ENCODE measurements at places on chromosomes 1 and 21.

- DNase-seq, result no peak
These were observed 1.6 kb downstream of the COL6A2 start for GRCh38 chr21:46099476-46099875.

GRCh38 chr1:221575605-221576004 is 166.3 kb downstream of the DUSP10 start:
- DNase-seq, result no peak

GRCh38 chr1:115702959-115703358 is 61.2 kb downstream of the VANGL1 start:
- no peak for DNase-seq

GRCh38 chr1:17121881-17122280 is 2.6 kb upstream of the PADI2 start:
- no peak for DNase-seq

DNA sequence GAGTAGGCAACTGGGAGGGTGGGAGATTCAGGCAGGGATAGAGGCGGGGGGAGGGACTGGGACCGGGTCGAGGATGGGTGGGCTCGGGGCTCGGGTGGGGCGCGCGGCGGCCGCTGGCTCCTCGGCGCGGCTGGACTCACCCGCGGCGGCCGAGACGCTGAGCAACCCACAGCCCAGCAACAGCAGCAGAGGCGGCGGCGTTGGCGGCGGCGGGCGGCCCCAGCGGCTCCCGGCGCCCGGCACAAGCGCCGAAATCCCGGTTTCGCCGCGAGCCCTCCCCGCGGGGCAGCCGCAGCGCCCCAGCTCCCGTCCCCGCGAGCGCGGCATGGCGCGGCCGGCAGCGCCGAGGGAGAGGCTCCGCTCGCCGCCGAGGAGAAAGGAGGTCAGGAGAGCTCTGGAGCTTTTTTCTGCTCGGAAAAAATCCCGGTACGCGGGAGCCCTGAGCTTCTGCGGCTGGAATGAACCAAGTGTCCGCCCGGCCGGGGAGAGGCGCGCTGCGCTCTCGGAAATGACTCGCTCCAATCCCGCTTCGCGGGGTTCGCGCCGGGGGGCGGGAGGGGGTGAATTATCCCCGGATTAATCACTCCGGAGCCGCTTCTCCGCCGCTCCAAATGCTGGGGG is at the start of gene CSMD2:
Gene CSMD2 (minus strand): TSS at position 460 of the 621 bp plus-strand sequence. CDS start 133 bp downstream, at position 327.
- DNase-seq, result no peak

DNA sequence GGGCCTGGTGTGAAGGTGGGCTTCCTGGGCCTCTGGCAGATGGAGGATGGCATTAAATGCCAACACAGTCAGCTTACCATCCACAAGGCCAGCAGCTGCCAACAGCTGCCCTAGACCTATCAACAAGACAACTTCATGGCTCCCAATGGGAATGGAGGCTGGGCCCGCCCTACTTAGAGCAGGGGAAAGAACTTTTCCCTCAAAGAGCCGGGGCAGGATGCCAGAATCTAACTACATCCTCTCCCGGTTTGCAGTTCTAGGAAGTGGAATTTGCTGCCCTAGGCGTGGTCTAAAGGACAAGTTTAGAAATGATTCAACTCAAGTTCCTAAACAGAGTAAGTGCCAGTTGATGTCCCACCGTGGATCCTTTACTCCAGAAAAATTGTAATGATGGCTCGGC is 13.1 kb downstream of the ICMT start:
- DNase-seq, result no peak

DNA sequence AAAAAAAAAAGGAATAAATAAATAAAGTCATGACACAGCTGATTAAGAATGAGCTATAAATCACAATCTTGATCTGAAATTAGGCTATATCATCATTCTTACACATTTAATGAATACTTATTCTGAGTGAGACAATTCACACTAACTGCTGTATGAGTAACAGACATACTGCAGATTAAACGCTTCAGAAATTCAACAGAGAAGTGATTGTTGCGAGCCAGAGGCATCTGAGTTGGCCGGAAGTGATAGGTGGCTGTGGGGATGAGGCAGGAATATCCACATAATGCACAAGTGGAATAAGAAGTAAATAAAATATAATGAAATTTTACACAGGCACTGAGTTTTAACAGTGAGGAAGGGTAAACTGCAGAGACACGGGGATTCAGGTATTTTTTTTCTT is 142.4 kb downstream of the APP start:
- no peak for DNase-seq

DNA sequence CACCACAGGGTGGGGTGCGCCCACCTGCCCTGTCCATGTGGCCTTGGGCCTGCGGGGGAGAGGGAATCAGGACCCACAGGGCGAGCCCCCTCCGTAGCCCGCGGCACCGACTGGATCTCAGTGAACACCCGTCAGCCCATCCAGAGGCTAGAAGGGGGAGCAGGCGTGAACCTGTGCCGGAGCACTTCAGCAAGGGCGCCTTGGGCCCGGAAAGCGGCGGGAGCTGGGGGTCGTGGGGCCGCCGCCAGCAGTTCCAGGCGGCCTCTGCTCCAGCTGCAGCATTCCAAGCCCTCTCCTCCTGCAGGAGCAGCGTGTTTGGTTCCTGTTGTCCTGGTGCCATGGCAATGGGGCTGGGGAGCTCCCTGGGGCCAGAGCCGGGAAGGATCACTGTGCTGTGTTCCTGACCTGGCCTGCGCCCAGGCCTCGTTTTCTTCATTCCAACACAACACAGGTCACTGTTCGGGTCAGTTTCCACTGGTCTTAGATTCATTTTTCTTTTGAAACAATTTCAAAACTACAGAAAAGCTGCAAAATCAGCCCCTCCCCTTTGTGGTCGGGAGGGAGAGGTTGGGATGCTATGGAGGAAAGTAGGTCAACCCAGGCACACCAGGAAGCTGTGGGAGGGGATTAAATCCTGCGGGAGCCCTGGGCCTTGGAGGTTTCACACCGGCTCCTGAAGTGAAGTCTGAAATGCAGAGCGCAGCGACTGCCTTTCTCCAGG is 18.8 kb downstream of the SLX9 start:
- no peak for DNase-seq

DNA sequence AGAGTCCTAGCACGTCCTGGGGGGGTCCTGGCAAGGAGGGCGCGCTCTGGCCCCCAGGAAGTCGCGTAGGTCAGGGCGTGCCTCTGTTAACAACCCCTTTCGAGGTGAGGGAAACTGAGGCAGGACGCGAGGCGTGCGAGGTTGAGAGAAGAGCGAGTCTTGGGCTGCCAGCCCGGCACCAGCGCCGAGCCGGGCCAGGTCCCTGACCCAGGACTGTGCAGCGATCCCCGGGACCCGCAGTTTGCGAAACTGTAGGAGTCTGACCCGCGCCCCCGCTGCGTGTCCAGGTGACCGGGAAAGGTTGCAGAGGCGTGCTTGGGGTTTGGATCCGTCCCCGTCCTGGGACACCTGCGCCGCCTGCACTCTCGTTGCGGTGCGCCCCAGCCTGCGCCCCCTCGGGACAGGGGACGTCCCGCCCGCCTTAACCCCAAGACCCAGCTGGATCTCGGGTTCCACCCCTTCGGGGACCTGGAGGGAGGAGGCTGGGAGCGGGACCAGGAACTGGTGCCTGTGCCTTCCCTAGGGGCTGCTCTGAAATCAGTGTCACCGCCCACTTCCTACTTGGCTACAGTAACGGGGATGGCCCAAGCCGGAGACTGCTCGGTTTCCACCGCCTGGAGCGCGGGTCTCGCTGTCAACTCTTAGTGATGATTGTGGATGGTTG is 493 bp downstream of the DISC1 start:
- no peak for DNase-seq

GRCh38 chr1:59230622-59231021 is 66.3 kb upstream of the FGGY start:
- DNase-seq, result no peak

DNA sequence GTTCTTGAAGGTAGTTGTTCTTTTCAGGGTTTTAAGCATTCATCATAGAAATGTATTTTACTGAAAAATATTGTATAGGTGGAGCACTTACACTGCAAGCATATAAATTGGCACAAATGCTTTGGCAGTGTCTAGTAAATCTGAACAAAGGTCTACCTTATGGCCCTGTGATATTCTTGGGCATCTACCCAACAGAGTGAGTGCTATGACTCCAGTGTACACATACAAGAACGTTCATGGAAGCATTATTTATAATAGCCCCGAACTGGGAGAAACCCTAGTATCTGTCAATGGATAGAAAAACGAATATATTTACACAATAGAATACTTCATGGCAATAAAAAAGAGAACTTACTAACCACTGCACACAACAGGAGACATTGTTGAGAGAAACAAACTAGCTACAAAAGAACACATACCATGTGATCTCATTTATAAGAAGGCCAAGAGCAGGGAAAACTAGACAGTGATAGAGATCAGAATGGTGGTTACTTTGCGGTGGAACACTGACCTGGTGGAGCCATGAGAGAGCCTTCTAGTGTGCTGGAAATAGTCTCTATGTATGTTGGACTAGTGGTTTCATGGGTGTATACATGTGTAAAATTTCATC is 96.0 kb downstream of the MAB21L3 start:
- DNase-seq, result no peak

DNA sequence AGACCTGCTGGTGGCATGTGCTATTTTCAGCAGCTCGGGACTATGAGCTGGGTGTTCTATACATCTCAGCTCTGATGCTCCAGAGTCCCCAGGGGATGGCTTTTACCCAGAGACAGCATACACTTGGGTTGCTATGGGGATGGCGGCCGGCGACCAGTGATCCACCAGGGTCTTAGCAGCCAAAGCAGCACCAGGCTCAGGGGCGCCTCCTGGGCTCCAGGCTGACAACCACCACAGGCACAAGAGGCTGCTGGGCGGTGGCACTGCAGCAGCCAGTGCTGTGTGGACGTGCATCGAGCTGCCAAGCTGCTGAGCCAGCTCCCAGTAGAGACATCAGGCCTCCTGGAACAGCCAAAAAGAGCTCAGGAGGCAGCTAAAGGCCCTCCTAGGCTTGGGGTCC is 37.6 kb upstream of the CLSTN1 start:
- no peak for DNase-seq

- no peak for DNase-seq
These were observed 37.4 kb upstream of the SLC30A1 start for GRCh38 chr1:211616231-211616964.

- DNase-seq, result no peak
These were observed 11.5 kb upstream of the COL6A1 start for GRCh38 chr21:45969921-45970673.

DNA sequence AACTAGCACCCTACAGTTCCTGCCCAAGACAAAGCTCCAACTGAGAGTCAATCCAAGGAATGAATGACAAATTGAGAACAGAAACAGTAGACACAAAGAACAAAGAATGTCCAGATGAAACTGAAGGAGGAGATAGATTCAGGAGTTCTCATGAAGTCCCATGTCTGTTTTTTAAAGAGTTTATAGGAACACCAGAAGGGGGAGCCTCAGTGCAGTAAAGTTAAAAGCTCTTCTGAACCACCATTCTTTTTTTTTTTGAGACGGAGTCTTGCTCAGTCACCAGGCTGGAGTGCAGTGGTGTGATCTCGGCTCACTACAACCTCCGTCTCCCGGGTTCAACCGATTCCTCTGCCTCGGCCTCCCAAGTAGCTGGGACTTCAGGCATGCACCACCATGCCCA is 323.6 kb downstream of the MRPL39 start:
- DNase-seq, result no peak

GRCh38 chr1:1197188-1197500 is 9.2 kb downstream of the TNFRSF18 start:
- no peak for DNase-seq

GRCh38 chr1:114353262-114353661 is 157.7 kb downstream of the TRIM33 start:
- DNase-seq, result no peak

- no peak for DNase-seq
These were observed 61.6 kb upstream of the PRDX6 start for GRCh38 chr1:173415490-173415889.

DNA sequence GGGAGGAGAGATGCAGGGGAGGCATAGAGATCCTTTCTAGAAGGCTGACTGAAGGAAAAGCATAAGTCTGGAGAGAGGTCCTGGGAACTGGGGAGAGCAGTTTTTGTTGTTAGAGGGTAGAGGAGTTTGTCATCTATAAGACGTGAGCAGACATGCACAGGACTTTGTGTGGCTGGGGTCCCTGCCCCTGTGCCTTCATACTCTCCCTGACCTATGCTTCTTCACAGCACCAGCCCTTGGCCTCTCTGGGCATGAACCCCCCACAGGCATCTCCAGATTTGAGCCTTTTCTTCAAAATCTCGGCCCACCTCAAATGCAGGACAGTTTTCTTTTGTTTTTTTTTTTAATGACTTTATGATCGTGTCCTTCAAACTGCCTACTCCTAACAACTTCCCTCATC is 79.9 kb downstream of the EVA1C start:
- no peak for DNase-seq

Data from stimulated activated CD4-positive, alpha-beta T cell treated with anti-CD3 and anti-CD28 coated beads, Interleukin-15, amount 100 ng/mL, for 48 hours (primary cell).